Foreskin fibroblast (primary cell): ENCODE measurements at places on chromosomes 3 and 15.

DNA sequence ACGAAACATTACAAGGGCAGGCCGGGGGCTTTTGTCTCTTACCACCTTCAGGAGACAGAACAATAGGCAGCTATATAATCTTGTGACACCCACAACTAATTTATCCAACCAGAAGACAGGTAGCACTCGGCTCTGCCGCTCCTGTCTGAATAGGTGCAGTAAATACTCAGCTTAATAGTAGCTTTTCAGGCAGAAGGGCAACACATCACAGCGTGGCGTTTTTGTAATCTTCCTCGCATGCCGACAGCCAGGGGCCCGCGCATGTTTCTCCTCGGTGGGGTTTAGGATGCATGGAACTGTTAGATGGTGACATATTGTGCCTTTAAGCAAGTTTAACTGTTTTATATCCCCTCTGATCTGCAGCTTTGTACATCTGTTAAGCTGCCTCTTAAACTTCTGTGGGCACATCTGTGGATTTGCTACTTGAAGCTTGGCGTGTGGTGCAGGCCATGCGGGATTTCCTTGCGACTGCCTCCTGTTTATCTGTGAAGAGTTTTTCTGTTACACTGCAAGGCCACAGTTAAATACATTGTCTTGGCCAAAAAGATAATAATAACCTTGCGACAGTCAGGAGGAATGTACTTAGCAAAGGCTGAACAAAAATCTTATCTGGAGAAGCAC is 123.2 kb upstream of the BNIP2 start:
- DNase-seq = no peak

DNA sequence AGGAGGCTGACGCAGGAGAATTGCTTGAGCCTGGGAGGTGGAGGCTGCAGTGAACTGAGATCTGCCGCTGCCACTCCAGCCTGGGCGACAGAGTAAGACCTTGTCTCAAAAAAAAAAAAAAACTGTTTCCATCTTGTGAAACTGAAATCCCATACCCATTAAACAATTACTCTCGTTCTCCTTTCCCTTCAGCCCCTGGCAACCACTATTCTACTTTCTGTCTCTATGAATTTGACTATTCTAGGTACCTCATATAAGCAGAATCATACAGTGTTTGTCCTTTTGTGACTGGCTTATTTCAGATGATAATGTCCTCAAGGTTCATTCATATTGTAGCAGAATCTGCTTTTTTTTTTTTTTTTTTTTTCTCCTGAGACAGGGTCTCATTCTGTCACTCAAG is 51.5 kb upstream of the UBE2E1 start:
- DNase-seq = no peak

- no peak for DNase-seq
These were observed 17.3 kb downstream of the RYR3 start for GRCh38 chr15:33328106-33328505.

DNA sequence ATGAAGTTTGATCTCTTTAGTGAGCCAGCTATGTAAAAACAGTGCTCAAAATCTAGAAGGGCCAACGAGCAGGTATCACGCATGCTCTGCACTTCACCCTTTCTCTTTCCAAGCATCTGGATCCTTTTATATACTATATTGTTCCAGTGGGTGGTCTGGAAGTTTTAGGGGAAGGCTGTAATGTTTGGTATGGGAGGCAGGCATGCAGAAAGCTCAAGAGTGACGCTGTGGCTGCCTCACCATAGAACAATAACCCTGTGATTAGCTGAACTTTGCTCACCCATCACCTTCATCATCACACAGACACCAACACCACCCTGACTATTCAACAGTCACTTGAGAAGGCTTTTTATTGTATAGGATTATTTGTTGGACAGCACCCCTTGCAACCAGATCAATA is 81.6 kb downstream of the FBN1 start:
- no peak for DNase-seq

DNA sequence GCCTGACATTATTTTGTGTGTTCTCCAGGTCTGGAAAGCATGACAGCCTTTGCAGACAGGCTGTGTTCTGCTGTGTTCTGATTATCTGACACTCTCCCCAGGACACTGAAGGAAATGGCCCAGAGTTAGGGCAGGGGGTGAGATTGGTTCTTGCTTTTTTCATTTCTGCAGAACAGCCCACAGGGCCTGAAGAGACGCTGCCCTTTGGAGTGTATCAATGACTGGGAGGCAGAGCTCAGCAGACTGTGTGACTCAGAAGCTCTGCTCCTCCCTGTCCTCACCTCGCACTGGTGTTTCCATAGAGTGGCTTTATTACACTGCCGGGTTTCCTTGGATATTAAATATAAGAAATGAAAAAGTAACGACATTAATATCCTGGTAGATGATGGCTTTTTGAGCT is 523.6 kb downstream of the NTRK3 start:
- no peak for DNase-seq

DNA sequence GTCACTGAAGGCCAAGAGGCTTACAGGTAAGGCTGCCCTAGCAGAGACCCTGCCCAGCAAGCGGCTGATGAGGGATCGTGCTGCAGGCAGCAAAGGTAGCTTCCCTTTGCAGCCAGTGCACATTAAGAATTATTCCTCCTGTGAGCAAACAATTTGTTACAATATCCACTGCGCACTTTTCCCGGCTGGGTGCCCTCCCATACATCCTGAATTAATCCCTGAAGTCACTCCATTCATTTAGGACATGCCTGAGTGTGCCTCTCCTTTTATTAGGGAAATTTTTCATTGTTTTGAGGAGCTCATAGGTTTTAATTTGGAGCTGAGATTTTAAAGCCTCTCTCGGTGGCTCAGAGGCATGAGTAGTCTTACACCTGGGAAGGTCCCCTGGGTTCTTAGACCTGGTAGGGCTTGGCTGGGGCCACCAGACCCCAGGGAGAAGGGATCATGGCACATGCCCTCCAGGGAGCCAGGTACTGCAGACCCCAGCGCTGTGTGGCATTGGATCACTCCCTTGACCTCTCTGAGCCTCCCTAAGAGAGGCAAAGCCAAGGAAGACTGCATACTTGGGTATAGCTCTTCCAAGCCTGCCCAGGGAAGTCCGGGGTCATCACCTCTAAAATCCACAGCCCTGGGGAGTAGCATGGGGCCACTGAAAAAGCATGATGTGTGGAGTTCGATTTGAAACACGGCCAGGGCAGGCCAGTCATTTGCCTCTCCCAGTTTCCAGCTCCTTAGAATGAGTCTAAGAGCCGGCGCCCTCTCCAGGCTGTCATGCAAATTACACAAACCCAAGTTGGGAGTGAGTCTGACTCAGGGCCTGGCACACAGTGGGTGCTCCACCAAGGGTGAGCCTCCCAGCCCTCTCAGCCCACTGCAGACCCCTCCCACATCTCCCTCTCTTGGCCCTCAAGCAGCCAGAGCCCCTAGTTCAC is 151.9 kb upstream of the LINGO1 start:
- peak; percentile 5 for DNase-seq

- DNase-seq = no peak
These were observed 141.6 kb downstream of the SCAPER start for GRCh38 chr15:76763554-76763953.
